ENCODE measurements at places on chromosomes 3 and 15.

DNA sequence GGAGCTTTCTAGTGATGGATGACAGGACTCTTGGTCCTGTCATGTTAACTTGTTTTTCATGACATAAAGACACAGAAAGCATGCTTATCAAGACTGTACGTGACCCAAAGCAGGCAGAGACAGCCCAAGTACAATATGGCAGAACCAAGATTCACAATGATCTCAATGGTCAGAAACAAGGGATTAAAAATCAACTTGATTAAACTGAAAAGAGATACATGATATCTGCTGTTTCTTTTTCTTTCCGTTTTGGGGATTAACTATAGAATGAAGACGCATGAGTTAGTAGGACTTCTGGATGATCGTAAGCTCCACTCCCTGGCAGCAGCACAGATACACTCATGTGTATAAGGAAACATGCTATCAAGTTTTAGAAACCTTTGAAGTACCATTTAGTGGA lies 98.4 kb upstream of the MYZAP start:
- DNase-seq: no peak

DNA sequence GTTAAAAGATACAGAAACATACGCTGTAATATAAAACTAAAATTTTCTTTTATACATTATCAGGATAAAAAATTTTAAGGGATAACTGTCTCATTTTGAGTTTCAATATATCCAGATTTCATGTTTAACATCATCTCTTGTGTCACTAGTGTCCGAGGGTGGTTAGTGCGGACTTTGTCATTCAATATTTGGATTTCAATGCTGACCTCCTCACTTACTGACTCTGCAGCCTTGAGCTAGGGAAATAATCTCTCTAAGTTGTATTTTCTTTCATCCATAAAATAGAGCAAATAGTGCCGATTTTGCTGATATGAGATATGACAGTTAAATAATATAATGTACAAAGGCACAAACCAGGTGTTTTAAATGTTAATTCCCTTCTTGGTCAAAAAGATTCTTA lies 203.2 kb downstream of the CPNE4 start:
- no peak for DNase-seq

- no peak for DNase-seq
These were observed 336.2 kb upstream of the TPM1 start for GRCh38 chr15:62706317-62706716.

GRCh38 chr3:24490151-24490550 lies 4.5 kb downstream of the THRB start:
- no peak for DNase-seq

GRCh38 chr3:38152609-38153008 lies 12.7 kb upstream of the OXSR1 start:
- no peak for DNase-seq

DNA sequence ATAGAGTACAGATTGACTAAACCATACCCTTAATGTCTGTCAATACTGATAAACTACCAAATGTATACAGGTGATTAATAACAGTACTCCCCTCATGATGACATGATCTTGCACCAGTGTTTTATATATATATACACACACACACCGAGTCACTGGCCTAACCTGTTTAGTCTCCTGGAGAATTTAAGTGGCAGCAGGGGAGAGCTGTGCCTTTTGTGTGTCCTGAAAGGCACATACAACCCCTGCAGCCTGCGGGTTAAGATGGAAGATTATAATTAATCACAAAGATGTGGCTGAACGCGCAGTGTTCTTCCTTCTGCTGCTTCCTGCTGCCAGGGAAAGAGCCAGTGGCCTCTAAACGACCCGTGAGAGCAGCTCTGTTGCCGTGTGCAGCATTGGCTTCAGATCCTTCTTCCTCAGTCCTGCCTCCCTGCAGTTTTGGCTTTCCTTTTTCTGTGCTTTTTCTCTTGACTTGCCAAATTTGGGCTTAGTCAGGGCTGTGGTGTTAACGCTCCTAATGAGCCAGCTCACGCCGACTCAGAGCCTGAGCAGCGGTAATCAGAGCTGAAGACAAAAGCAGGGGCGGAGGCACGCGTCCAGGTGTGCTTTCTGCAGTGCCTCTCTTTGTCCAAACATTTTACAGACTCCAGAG lies 42.5 kb upstream of the UBE3A start:
- no peak for DNase-seq

- no peak for DNase-seq
These were observed 102.2 kb upstream of the MANF start for GRCh38 chr3:51282931-51283330.

- no peak for DNase-seq
These were observed 5.9 kb downstream of the MAPKAPK3 start for GRCh38 chr3:50622881-50623280.

GRCh38 chr3:27758083-27758482 lies 36.0 kb upstream of the EOMES start:
- DNase-seq: no peak

- DNase-seq: no peak
These were observed 879.9 kb downstream of the TUSC7 start for GRCh38 chr3:117589454-117589853.

DNA sequence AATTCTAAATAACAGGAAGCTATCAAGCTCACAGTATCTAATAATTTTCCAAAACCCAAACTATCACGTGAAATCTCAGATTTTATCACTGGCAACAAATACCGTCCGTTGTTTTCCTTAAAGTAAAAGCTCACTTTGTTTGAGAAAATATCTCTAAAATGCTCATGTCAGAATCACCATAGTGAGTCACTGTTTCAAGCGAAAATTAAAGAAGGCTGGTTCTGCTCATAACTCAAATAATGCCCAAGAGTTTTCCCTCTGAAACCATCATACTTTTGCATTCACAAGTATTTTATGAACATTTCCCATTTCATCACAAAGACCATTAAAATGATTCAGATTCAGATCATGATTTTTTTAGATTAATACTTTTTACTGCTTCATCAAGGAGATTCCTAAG lies 50.6 kb downstream of the TBL1XR1 start:
- no peak for DNase-seq

DNA sequence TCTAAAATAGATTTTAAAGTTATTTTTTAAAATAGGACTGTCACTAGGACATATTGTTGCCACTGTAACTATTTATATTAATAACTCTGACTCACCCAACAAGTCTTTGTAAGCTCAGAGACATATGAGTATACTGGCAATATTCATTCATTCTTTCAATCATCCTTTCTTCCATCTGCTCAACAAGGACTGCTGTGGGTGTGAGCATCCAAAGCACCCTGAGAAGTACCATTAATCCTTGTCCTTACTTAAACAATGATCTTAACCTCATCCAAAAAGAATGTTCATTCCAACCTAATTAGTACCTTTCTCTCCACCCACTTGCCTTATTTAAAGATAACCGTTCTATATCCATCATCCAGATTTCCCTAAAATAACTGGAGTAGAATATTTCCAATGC lies 94.2 kb upstream of the PPP2R3A start:
- no peak for DNase-seq

DNA sequence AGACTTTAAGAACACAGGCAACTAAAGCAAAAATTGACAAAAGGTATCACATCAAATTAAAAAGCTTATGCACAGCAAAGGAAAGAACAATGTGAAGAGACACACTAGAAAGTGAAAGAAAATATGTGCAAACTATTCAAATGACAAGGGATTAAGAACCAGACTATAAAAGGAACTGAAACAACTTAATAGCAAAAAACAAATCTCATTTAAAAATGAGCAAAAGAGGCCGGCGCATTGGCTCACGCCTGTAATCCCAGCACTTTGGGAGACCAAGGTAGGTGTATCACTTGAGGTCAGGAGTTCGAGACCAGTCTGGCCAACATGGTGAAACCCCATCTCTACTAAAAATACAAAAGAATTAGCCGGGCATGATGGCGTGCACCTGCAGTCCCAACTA lies 14.4 kb downstream of the NGLY1 start:
- DNase-seq: no peak

GRCh38 chr3:45572755-45573154 lies 21.8 kb upstream of the LIMD1 start:
- DNase-seq: no peak

- no peak for DNase-seq
These were observed 497.1 kb downstream of the ZIC1 start for GRCh38 chr3:147906285-147906684.

- no peak for DNase-seq
These were observed 7.3 kb downstream of the PAQR5 start for GRCh38 chr15:69305933-69306568.

DNA sequence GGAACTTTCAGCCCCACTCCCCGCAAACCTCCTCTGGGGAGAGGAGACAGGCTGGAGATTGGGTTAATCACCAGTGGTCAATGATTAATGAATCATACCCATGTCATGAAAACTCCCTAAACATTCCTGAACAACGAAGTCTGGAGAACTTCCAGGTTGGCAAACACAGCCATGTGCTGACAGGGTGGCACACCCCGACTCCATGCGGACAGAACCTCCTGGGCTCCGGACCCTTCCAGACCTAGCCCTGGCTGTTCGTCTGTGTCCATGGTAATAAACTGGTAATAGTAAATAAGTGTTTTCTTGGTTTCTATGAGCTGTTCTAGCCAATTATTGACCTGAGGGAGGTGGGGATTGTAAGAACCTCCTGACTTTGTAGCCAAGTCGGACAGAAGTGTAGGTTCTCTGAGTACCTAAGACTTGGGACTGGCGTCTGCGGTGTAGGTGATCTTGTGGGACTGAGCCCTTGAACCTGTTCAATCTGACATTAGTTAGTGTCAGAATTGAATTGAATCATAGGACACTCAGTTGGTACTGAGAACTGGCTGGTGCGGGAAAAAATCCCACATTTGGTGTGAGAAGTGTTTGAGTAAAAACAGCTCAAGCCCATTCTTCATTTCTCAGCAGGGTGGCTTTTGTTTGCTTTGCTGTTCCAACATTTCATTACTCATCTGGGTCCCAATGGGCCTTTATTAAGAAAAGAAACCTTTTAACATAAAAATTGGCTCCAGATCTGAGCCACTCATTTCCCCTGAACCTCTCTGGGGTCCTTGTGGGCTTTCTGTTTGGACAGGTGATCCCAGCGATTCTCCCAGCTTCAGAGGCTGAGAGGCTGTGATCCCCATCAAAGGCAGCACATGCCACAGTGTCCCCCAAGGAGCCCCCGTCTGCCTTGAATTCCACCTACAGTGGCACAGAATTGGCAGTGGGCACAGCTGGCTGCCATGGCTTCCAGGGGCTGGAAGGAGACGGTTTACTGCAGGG lies 151.0 kb downstream of the TJP1 start:
- DNase-seq: no peak

DNA sequence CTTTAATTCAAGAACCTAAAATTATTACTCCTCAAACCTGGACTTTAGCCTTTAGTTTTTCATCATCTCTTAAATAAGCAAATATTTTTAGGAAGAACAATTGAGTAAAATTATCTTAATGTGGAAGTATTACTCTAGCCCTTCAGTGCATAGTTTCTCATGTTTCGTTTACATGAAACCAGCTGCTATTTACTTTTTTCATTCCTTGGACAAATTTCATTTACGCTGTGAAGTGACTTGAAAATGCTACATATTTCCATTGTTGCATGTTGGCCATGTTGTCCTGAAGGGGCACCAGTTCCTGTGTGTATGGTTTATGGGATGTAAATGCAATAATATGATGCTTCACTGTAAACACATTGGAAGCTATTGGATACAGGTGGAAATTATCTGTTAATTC lies 49.9 kb downstream of the SLC25A26 start:
- no peak for DNase-seq

- no peak for DNase-seq
These were observed 23.8 kb downstream of the STIMATE start for GRCh38 chr3:52873433-52874159.

- DNase-seq: no peak
These were observed 24.5 kb downstream of the IQGAP1 start for GRCh38 chr15:90412356-90413194.

- no peak for DNase-seq
These were observed 3.1 kb upstream of the BNC1 start for GRCh38 chr15:83287541-83288027.

DNA sequence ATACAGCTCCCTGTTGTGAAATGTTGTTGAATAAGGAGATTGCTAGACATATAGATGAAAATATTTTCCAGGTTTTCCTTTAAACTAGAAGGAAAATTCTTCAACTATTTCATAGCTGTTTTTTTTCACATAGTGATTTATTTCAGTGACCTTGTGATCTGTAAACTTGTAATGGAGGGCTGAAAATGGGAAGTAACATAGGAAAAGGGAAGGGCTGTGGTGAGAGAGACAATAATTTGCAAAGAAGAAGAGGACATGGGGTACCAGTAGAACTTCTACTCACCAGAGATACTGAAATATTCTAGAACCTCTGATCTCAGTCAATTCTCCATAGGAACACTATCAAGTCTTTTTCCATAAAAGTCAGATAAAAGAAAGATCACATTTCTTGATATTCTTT lies 60.4 kb downstream of the PLS1 start:
- DNase-seq: no peak
